ENCODE measurements at places on chromosomes 16 and 17. TPM values are rescaled to one million over a fixed set of nuclear protein-coding genes. Genes with fewer than 3 reads are reported as not detected.

- DNase-seq: no peak
Observed at GRCh38 chr17:35778641-35779196, 16.7 kb downstream of the MMP28 start.

DNA sequence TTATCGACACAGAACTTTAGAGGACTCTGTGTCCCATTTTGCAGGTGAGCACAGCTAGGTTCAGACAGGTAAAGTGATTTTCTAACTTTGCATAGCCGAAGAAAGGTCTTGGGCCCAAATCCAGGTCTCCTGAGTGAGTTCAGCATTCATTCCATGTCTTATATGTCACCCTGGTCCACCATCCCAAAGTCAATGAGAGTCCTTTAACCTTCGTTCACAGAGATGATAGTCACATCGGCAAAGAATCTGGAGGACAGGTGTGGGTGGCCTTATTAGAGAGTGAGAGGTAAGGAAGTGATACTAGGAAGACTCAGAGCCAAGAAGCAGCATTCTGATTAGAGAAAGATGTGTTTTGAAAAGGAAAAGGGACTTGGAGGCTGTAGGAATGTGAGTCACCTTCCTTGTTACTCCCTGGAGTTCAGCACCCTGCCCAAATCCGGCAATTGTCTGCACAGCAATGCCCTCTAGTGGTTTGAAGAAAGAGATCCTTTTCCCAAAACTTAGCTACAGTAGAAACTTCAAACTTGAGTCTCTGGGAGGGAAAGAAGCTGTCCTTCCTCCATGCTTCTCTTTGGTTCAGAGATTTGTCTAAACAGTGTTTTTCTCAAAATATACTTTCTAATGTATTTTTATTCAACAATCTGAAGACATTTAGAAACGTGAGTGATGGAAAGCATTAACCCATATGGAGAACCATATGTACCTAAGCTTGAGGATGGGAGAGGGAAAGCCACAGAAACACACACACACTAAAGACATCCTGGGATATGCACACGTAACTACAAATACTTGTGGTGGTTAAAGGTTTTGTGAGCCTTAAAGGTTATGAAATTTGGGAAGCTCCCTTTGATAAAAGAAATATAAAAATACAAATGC lies 96.4 kb upstream of the SHISA6 start:
- peak; percentile 32 for DNase-seq

GRCh38 chr17:79539944-79540705 lies 70.7 kb downstream of the RBFOX3 start:
- DNase-seq: no peak

- no peak for DNase-seq
Observed at GRCh38 chr17:31072186-31072585, 22.6 kb upstream of the NF1 start.

DNA sequence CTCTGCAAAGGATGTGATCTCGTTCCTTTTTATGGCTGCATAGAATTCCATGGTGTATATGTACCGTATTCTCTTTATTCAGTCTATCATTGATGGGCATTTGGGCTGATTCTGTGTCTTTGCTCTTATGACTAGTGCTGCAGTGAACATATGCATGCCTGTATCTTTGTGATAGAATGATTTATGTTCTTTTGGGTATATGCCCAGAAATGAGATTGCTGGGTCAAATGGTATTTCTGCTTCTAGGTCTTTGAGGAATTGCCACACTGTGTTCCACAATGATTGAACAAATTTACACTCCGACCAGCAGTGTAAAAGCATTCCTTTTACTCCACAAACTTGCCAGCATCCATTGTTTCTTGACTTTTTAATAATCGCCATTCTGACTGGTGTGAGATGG lies 60.2 kb upstream of the ADORA2B start:
- DNase-seq: no peak

- no peak for DNase-seq
Observed at GRCh38 chr17:41710472-41711090, 1.6 kb upstream of the GAST start.

DNA sequence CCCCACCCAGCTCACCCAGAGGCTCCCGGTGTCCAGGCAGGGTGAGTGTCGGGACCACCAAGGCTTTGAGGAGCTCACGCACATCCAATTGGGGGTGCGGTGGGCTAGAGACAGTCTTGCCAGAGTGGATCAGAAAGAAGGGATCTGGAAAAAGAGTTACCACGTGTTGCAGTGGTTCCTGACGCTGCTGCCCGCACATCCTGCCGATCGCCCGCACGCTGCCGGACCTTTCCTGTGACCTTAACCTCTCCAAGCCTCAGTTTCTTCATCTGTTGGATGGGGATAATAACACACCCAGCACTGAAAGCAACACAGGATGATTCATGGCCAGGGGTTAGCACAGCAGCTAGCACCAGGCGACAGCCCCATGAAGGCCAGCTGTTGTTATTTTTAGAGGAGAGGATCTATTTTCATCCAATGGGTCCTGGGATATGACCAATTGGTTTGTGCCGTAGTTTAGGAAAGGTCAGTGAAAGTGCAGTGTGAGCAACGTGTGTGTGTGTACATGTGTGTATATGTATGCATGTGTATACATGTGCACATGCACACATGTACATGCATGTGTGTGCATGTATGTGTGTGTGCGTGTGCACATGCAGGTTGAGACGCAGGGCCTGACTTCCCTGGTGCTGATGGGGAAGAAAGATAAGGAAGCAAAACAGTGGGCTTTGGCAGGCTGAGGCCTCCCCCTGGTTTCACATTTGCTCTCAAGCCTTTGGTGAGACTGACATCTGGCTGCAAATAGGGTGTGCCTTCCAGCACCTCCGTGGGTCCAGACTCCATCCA lies 2.5 kb downstream of the ITGAX start:
- DNase-seq: no peak

- DNase-seq: no peak
Observed at GRCh38 chr17:30426292-30426691, 47.6 kb downstream of the CPD start.

DNA sequence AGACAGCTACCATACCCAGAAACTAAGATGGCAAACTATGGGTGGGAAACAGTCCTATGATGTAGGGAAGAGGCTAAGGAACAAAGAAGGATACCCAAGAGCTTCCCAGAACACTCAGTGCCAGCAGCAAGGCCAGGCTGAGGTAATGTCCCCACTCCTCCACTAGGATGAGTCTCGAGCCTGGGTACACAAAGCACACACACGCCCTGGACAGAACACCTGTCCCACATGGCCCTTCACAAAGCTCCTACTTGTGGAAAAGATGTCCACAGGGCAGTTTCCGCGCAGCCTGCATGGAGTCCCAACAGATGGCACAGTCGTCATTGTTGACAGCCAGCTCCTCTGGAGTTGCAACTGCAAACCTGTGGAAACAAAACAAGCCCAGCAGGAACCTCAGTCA lies 23.9 kb downstream of the AMFR start:
- no peak for DNase-seq

DNA sequence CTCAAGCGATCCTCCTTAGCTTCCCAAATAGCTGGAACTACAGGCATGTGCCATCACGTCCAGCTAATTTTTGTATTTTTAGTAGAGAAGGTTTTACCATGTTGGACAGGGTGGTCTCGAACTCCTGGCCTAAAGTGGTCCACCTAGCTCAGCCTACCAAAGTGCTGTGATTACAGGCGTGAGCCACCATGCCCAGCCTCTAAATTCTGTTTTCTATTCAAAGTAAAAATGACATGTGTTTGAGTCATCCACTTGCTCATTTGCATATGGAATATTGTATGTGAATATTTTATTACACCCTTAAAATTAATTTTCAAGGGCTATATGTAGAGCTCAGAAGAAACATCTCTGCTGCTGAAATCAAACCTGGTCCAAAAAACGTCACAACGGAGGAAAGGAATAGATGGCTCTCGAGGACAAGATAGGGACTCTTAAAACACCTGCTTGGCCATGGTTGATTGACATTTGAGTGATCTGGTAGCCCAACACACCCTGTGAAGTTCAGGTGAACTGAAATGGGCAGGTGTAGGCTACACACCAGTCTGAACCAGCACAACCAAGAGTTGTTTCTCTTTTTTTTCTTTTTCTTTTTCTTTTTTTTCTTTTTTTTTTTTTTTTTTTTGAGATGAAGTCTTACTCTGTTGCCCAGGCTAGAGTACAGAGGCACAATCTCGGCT lies 51.1 kb downstream of the SF3B3 start:
- DNase-seq: no peak

DNA sequence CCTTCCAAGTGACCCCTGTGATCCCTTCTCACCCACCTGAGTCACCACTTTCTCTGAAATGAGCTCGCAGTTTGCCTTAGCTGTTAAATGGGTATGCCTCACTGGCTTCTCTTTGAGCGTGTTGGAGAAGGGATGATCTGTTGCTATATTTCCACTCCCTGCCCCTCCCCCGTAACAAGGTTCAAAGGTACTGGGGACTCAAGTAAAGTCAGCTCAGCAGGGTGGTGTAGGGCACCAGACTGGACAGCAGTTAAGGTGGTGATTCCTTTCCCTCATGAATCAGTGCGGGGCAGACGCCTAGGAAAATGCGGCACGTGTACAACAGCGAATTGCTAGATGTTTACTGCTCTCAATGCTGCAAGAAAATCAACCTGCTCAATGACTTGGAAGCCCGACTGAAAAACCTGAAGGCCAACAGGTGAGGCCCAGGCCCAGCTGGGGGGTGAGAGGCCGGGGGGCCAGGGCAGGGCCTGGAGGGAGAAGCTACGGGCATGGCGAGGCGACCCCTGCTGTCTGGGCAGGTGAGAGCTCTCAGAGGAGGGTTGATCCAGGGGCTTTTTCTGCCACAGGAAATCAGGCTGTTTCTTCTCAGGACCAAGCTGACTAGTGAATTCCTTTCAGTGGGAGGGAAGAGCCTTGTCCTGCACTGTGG lies 130.3 kb downstream of the RAB11FIP4 start:
- DNase-seq: no peak

DNA sequence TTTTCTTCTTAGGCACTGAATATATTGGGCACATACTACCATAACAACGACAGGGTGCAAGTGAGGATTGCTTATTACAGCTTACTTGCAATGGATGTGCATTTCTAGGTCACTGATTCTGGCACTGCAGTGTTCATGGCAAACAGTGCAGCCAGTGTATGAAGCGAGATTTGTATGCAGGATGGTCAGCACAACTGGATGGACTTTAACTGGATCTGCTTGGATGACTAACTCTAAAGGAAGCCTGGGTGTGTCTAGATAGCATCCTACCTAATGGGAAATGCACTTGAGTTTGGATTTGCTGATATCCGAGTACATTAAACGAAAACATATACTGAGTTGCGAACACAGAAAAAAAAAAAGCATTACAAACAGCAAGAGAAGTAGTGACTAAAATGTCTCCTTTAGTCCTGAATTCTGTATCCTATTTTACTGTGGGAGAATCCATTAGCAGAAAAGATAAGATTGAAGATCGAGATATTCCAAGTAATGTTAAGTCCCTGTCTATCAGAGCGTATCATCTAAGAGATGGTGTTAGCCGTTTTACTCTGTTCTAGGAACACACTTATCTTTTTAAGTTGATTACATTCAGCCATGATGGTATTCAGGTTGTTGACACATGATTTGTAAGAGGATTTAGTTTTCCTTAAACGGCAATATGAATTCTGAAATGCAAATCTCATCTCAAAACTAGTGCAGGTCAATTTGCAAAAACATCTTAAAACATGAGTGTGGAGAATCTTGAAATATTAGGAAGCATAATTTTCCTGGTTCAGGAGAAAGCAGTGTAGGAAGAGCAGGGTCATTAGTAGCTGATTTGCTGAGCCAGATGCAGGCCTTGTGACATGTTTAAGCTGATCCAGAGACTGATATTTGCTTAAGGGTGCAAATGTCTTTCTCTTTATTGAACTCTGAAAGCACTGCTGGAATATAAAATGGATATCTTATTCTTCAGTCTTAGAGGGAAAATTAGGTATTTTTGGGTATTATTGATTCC lies 142.6 kb upstream of the CPHXL start:
- DNase-seq: no peak

The SGCA gene
- polyA plus RNA-seq: 0.98 TPM

The SYCE1L gene
- polyA plus RNA-seq: 2.4 TPM

The TEX14 gene
- polyA plus RNA-seq: 0.70 TPM

The TNFSF13 gene
- polyA plus RNA-seq: 12.5 TPM

The NPIPB2 gene
- 14.8 TPM for polyA plus RNA-seq

The ACSF3 gene
- 30.8 TPM for polyA plus RNA-seq

The TLCD3B gene
- polyA plus RNA-seq: 1.3 TPM

The MEFV gene
- 0.19 TPM for polyA plus RNA-seq

The DECR2 gene
- polyA plus RNA-seq: 20.7 TPM

All from renal cortex interstitium (tissue), 15 donors.